ENCODE measurements at places on chromosomes 12 and 14.
A peak's percentile ranks its signal among the peaks of the same experiment; 100 is the strongest.

DNA sequence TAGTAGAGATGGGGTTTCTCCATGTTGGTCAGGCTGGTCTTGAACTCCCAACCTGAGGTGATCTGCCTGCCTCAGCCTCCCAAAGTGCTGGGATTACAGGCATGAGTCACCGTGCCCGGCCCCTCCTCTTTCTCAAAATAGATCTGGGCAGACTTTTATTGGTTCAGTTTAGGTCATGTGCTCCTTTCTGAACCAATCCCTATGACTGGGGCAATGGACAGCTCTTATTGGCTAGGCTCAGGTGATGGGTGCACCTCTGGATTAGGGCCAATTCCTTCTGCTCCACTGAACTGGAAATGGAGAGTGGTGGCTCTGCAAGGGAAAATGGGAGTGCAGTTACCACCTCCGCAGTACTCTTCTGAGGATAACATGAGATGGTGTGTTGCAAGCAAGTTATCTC, 6.2 kb upstream of the ATP6V0A2 start:
- no peak for DNase-seq

GRCh38 chr14:99521176-99522024, 40.2 kb downstream of the CCNK start:
- no peak for DNase-seq

GRCh38 chr12:53543539-53543938, 36.3 kb upstream of the NPFF start:
- DNase-seq: peak; percentile 15

DNA sequence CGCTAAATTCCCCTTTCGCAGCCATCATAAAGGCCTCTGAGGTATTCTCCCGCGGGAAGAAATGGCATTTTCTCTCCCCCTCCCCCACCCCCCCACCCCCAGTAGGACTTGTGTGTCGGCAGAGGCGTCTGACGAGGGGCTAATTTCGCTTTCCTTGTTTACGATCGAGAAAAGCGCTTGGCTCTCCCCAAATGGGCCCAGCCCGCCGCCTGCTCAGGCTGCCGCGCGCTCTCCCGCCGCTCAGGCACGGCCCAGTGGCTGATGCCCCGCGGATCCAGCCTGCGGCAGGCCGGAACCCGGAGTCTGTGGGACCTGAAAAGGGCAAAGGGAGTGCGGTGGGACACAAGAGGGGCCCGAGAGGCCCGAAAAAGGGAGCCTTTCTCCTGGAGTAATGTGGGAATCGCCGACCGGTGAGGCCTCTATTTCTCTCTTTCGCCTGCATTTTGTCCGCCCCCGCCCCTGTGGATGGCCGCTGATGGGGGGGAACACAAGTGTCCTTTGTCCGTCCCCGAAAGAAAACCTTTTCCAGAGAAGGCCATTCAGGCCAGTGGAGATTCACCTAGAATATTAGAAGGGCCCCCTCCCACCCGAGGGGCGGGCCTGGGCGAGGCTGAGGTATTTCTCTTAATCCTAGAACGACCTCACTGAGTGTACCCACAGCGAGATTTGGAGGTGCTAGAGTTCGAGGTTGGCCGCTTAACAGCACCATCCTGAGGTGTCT, 9.0 kb upstream of the HOXC6 start:
- no peak for DNase-seq

DNA sequence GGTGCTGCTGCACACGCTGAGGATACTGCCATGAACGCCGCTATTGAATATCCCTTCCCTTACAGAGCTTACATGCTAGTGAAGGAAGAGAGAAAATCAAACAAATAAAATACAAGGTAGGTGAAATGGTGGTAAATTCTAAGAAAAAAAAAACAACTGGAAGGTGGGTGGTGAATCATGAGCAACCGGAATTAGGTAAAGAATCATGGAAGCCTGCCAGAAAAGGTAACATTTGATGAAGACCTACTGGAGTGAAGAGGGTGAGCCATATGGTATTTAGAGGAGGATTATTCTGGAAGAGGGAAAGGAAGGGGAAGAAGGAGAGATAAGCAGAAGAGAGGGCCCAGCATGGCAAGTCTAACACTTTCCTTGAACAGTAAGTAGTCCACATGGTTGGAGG, 76.1 kb downstream of the LRIG3 start:
- DNase-seq: no peak

DNA sequence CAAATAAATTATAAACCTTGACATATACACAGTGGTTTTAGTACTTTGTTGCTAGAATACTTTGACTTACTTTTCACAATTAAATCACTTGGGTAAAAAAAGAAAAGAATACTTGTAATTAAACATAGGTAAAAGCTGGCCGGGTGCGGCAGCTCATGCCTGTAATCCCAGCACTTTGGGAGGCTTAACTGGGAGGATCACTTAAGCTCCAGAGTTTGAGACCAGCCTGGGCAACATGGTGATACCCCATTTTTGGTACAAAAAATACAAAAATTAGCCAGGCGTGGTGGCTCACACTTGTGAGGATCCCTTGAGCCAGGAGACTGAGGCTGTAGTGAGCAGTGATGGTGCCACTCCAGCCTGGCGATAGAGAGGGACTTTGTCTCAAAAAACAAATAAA, 7.8 kb downstream of the STX2 start:
- DNase-seq: no peak

GRCh38 chr14:36666416-36667206, 5.0 kb downstream of the PAX9 start:
- DNase-seq: no peak

DNA sequence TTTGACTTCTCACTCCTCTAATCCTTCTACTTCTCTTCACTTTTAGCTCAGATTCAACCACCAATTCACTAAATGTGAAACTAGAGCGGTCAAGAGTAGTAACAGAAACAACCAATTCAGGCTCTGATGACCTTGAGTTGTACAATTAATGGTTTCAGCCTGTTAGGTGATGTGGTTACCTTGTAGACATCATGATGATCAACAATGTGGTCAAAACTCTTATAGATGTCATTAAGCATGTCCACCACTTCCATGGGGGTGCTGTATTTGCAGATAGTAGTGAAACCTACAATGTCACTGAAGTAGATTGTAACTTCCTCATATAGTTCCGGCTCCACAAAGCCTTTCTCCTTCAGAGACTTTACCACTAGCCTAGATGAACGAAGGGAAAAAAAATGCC, 54.1 kb upstream of the PLBD1 start:
- no peak for DNase-seq

DNA sequence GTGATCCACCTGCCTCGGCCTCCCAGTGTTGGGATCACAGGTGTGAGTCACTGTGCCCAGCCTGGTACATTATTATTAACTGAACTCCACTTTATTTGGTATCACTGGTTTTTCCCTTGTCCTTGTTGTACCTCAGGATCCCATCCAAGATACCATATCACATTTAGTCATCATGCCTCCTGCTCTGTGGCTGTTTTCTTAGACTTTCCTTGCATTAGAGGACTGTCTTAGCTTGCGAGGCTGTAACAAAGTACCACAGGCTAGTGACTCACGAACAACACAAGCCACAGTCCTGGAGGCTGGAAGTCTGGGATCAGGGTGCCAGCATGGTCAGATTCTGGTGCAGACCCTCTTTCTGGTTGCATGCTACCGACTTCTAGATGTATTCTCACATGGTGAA, 12.2 kb downstream of the KLC1 start:
- no peak for DNase-seq

GRCh38 chr14:101992708-101993107, 28.3 kb downstream of the DYNC1H1 start:
- no peak for DNase-seq

DNA sequence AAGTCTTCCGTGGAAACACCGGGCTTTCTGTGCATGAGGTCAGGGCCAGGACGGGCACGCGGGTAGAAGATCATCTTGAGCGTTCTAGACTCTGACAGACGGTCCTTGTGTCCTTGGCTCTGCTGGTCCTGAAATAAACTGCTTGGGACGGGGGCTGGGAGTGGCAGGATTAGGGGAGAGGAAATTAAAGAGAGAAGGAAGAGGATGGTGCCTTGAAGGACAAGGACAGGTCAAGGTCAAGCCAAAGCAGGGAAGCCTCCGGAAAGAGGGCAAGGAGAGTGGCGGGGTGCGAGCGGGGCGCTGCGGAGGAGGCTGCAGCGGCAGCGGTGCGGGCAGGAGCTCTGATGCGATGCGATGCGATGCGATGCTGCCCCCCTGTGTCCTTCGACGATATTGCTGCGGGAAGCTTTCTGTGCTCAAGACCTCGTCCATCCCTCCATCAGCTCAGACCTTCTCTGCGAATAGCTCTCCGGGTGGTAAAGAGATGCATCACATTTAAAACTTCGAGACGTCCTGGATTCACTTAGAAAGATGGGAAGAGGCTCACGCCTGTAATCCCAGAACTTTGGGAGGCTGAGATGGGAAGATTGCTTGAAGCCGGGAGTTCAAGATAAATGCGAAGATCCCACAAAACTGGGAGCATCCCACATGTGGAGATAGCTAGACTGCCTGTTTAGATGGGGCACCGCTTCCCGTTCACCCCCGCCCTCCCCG, 110.1 kb upstream of the TMEM132D start:
- DNase-seq: peak; percentile 71

GRCh38 chr12:131618303-131618658, 92.6 kb upstream of the SFSWAP start:
- no peak for DNase-seq

- no peak for DNase-seq
Measured at GRCh38 chr12:109715310-109716091, 1.9 kb downstream of the FAM222A start.

- no peak for DNase-seq
Measured at GRCh38 chr12:1797011-1797901, 23.1 kb upstream of the LRTM2 start.

- DNase-seq: no peak
Measured at GRCh38 chr12:131011165-131012079, 57.7 kb downstream of the ADGRD1 start.

- DNase-seq: peak; percentile 68
Measured at GRCh38 chr14:44316647-44317440, 190.2 kb downstream of the FSCB start.

- DNase-seq: no peak
Measured at GRCh38 chr14:102417001-102417431, 54.3 kb downstream of the TECPR2 start.

DNA sequence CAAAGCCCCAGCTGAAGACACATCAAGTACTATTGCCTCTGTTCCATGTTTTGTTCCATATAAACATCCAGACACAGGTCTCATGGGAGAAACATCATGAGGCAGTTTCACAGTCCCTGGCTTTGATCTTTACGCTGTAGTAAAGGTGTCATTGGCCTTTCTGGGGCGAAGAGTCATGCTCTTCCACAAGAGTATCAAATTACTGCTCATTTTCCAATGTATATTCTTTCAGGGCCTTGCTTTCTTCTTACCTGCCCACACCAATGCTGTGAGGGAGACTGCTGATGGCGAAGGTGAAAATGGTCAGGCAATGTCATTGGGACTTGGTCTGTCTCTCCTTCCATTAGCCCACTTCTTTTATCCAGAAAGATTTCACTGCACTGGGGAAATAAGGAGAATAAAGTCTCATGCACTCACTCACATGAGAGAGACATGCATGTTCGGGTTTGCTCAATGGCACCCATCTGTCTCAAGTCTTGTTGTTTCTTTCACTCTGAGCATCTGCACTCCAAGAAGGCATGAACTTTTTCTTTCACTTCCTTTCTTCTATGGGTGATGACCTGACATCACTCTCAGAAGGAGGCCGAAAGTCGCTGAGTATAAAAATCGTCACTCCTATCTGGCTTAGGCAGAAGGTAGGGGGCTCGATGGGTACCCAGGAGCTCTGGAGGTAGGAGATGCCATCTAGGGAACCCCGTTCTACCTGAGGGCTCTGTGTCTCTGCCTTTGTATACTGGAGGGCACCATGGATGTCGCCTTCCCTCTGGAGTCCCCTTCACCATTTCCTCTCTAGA, 1.3 kb upstream of the JDP2 start:
- no peak for DNase-seq

DNA sequence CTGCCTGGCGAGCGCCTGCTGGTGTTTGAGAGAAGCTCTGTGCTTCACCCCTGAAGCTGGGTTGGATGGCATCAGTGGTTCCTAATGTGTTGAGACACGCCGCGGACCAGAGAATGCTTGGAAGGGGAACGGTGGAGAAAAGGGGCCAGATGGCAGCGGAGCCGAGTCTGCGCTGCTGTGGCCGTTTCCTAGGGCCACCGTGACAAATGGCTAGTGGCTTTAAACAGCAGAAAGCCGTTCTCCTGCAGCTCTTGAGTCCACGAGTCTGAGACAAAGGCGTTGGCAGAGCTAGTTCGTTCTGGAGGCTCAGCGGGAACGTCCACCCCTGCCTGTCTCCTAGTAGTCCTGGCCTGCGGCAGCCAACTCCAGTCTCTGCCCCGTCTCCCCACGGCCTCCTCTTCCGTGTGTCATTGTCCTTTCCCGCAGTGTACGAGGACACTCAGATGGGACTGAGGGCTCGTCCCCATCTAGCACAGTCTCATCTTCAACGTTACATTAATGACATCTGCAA, 103.6 kb downstream of the ADGRD1 start:
- DNase-seq: no peak

GRCh38 chr14:106459971-106460730, 933.8 kb downstream of the TMEM121 start:
- no peak for DNase-seq

DNA sequence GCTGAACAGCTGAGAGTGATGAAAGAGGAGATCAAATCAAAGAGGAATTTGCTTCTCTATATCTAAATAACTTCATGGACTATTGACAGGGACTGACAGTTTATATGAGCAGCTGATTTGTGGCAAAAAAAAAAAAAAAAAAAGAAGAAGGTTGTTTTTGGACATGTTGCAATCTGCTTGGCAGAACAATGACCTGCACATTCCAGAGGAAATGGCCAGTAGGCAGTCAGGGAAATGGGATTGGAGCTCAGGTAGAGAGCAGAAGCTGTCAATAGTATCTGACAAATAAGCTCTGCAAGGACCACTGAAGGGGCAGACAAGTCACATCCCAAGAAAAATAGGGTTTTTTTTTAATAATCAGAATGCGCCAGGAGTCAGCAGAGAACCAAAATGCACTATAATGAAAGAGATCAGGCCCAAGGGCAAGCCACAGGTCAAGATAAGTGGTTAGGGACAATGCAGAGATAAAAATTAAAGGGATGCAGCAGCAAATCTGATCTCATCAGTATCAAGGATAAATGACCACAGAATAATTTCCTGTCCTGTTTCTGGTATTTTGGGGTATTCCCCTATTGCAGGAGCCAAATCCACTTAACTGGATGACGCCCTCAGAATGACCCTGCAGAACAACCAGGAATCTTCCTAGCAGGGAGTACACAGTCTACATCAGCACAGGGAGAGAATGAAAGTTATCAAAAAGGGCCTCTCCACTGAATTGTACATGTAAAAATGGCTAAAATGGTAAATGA, 22.6 kb upstream of the DUSP16 start:
- DNase-seq: no peak

All from NCI-H748 treated with DMSO at 0.1 percent for 48 hours (cell line).